PC-3 (cell line): ENCODE measurements at places on chromosomes 7 and 10.
A peak's percentile ranks its signal among the peaks of the same experiment; 100 is the strongest.

DNA sequence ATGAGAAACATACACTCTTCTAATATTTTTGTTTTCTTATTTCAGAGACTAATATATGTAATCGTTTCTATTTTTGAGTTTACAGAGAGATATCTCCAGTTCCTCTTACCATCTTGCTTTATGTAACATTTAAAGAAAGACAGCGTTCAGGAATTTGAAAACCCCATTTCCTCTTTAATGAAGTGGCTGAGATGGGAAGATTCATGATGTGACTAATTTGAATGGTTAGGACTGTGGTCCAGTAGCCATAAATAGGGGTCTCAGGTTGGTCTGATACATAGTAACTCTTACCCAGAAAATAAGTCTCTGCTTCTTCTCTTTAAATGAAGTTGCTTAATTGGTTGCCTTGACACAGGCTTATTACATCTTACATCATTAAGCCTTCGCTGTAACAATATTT is 6.9 kb downstream of the KMT2E start:
- DNase-seq = no peak

- DNase-seq = no peak
These were observed 7.7 kb downstream of the DPCD start for GRCh38 chr10:101595591-101596433.

DNA sequence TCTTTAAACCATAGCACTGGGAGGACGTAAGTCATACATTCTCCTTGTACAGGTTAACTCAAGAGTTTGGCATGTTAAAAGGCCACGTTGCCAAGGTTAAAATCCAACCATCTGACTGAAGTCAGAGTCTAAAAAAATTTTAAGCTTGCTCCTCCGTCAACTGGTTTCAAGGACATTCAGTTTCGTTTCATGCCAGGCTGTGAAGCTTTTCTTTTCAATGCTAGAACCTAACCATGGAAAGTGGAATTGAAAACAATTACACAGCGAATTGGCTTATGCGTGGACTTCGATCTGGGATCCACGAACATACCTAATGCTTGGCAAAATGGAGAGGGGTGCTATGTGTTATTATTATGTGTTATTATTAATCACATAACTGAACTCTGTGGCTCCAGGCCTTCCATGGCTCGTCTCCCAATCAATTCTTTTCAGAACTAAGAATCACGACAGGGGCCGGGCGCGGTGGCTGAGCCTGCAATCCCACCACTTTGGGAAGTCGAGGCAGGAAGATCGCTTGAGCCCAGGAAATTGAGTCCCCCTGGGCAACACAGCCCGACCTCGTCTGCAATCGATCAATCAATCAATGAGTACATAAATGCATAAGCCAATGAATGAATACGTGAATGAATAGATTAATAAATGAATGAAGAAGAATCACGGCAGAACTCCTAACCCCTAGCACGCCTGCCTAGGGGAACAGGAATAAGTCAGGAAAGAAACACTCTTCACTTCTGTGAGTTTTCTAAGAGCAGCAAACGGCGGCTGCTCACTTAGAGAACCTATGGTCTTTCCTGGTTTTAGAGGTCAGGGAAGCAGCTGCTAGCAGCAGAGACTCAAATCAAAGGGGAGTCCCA is 733 bp upstream of the ARL5B start:
- no peak for DNase-seq

- DNase-seq = peak; percentile 52
These were observed 175.3 kb downstream of the MBL2 start for GRCh38 chr10:52597189-52597863.

DNA sequence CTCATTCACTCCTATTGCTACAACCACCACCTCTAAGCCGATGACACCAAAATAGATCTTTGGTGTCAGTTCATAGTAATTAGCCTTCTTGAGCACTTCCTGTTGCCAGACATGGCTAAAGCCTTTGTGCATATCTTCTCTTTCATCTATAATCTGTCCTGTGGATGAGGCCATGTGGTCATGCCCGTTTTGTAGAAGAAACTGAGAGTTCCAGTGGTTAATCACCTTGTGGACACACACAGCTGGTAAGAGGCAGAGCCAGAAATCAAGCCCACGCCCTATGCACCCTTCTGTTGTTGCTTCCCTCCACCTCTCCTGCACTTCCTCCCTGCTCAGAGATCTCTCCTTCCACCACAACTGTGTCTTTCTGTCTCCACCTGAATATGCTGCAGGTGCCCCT is 285.1 kb upstream of the PFKP start:
- DNase-seq = no peak

DNA sequence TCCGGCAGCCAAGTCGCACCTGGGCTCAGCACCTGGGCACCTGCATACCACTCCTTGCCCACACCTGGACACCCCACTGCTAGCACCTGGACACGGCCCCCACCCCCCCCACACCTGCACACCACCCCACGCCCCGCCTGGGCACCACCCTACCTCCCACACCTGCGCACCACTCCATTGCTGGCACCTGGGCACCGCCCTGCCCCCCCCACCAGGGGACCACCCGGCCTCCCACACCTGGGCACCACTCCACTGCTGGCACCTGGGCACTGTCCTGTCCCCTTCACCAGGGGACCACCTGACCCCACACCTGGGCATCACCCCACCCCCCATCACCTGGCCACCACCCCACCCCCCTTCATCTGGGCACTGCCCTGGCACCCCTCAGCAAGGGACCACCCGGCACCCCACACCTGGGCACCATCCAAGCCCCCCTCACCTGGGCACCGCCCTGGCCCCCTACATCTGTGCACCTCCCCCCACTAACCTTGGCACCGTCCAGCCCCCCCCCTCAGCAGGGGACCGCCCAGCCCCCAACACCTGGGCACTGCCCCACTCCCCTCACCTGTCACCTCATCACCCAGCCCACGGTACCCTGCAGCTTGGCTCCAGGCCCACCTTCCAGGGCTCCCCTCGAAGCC is 33.8 kb upstream of the RNF32 start:
- DNase-seq = no peak

- DNase-seq = no peak
These were observed 9.8 kb upstream of the GIMAP5 start for GRCh38 chr7:150727381-150727780.

DNA sequence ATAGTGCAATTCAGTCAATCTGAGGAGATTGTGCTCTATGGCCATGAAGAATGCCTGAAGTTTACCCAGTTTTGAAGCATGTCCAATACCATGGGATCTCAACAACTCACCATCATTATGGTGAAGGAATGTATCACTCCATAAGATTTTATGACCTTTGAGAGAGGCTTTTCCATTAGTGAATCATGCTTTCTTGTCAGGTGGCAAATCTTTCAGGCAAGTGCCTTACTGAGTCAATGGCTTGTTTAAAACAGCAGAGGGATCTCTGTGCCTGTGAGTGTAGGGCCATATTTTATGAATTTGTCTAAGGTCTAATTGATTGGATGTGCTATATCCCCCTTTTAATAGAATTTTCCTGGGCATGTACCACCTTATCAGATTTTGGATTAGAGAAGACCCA is 131.5 kb downstream of the CCDC7 start:
- DNase-seq = peak; percentile 40

GRCh38 chr7:37215290-37215923 is 233.3 kb downstream of the ELMO1 start:
- no peak for DNase-seq

DNA sequence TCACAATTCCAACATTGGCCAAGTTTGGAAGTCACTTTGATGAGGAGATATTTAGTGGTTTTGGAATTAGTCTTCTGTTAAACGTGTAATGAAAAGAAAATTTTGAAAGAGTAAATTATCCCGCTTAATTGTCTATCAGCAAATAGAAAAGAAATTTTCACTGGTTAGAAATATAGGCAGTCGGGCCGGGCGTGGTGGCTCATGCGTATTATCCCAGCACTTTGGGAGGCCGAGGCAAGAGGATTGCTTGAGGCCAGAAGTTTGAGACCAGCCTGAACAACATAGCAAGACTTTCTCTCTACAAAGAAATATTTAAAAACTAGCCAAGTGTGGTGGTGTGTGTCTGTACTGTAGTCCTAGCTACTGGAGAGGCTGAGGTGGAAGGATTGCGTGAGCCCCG is 13.4 kb downstream of the CNTNAP2 start:
- DNase-seq = no peak

DNA sequence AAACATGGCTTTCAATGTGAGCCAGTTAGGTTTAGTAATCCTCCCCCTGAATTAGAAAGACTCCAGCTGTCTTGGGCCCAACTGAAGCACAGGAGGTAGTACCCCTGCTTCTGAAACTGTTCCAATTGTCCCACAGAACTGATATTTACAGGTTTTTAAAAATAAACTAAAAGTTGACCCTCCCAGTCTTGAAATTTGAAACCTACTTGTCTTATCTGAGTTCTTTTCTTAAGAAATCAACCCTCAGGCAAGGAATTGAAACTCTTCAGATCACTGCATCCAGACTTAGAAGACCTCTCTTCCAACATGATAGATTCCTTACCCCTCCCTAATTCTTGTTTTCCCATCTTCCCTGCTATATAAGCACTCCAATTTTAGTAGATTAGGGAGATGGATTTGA is 13.3 kb upstream of the ARHGAP21 start:
- no peak for DNase-seq

DNA sequence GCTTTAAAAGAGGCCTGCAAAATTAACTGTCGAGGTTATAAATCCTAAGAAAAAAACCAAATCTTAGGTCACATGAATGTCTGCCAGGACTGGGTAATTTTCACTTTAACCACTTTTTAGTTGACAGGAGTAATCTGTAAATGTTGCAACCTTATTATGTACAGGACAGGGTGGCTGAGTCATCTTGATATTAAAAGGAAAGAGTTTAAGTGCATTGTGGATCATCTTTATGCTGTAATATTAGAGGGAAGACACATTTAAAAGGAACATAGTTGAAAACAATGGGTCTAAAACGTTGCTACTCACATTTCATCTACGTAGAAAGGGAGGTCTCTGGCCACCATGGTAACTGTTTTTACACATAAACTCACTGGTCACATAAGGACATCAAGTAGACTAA is 115.5 kb downstream of the LSMEM1 start:
- DNase-seq = no peak

- no peak for DNase-seq
These were observed 177.2 kb downstream of the SEM1 start for GRCh38 chr7:96532428-96532935.

- DNase-seq = no peak
These were observed 135.0 kb downstream of the GALNT17 start for GRCh38 chr7:71266912-71267311.
